ENCODE measurements at places on chromosomes 3 and 15.

- DNase-seq: no peak
Measured at GRCh38 chr15:85474700-85475316, 94.4 kb downstream of the AKAP13 start.

- no peak for DNase-seq
Measured at GRCh38 chr3:55676643-55677042, 189.5 kb upstream of the WNT5A start.

GRCh38 chr15:79844221-79844620 lies 52.6 kb downstream of the MTHFS start:
- DNase-seq: no peak

- DNase-seq: no peak
Measured at GRCh38 chr3:194243172-194243837, 107.4 kb downstream of the HES1 start.

- DNase-seq: no peak
Measured at GRCh38 chr3:121545049-121545573, 677 bp downstream of the POLQ start.

All from omental fat pad (tissue), 4 donors.